ENCODE measurements at places on chromosomes 13 and 19.

- DNase-seq: no peak
Observed at GRCh38 chr13:95485518-95486144, 66.9 kb upstream of the CLDN10 start.

GRCh38 chr19:2519482-2519881, 43.6 kb downstream of the GADD45B start:
- DNase-seq: no peak

GRCh38 chr13:109788372-109789111, 2.2 kb upstream of the IRS2 start:
- DNase-seq: no peak

DNA sequence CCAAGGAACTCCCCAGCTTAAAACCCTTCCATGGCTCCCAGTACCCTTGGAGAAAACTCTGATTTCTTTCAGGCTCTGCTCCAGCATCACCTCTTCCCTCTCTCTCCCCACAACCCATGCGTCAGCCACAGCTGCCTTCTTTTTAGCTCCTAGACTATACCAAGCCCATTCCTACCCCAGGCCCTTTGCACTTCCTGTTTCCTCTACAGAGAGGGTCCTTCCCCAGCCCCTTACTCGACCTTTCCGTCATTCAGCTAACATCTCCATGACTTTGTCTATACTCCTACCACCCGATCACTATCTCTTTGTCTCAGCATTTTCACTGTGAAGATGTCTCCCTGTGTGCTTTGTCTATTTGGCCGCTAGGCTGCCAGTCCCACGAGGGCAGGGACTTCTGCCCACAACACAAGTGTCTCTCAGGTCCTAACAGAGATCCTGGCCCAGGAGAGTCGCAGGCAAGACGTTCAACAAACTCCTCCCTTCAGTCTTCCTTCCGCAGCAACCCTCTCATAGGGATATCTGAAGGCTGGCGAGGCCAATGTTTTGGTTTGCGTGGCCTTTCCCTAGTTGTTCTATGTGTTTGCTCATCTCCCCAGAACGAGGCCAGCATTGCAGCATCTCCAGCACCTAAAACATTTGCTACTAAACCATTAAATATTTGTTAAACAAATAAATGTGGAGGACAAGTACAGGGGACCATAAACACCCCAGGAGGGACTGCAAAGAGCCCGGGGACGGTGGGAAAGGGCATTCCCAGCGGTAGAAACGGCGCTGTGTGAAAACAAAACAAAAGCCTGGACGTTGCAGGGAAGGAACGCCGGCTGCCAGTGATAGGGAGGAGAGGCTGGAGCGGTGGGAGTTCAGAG, 816 bp downstream of the CCNP start:
- no peak for DNase-seq

- DNase-seq: peak; percentile 11
Observed at GRCh38 chr19:58361900-58362271, 665 bp downstream of the ZNF497 start.
